ENCODE measurements at places on chromosomes 2 and 18. TPM values are rescaled to one million over a fixed set of nuclear protein-coding genes. Genes with fewer than 3 reads are reported as not detected.

Gene HOXD3
- total RNA-seq = 0.30 TPM

GRCh38 chr2:200048421-200048820, 93.0 kb downstream of the MAIP1 start:
- DNase-seq = no peak

- DNase-seq = no peak
Observed at GRCh38 chr2:242063850-242064249, 194.3 kb downstream of the RTP5 start.

Gene FAM168B
- total RNA-seq = 92.4 TPM

DNA sequence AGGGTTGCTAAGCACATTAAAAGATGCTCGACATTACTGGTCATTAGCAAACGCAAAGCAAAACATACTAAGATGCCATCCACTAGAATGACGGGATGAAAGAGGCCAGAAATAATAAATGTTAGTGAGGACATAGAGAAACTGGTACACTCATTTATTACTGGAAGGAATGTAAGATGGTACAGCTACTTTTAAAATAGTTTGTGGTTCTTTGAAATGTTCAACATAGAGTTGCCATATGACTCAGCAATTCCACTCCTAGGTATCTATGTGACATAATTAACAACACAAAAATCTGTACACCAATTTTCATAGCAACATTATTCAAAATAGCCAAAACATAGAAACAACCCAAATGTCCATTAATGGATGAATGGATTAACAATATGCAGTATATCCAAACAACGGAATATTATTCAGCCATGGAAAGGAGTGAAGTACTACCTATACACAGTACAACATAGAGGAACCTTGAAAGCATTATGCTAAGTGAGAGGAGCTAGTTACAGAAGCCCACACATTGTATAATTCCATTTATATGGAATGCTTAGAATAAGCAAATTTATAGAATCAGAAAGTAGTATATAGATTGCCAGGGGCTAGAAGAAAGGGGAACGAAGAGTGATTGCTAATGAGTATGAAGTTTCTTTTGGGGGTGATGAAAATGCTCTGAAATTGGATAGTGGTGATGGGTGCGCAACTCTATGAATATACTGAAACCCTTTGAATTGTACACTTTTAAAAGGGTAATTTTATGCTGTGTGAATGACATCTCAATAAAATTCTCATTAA, 61.9 kb upstream of the IL1R1 start:
- peak; percentile 89 for DNase-seq

GRCh38 chr2:206859330-206859739, 80.0 kb upstream of the CPO start:
- peak; percentile 12 for DNase-seq

GRCh38 chr2:101817481-101817880, 120.0 kb downstream of the MAP4K4 start:
- DNase-seq = no peak

DNA sequence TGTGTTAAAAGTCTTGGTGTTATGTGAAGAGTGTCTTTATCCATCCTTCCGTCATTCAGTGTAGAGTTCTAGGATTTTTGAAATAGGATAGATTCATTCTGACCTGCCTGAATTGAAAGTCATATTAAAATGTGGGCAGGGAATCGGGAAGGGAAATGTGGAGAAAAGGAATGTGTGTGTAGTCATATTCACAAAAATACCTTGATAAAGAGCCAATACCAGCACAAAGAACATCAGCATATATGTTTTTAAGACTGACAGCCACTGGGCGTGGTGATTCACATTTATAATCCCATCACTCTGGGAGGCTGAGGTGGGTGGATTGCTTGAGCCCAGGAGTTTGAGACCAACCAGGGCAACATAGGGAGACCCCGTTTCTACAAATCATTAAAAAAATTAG, 188.1 kb downstream of the CAMKMT start:
- peak; percentile 55 for DNase-seq

GRCh38 chr2:136116813-136117390, 1.0 kb downstream of the CXCR4 start:
- DNase-seq = no peak

DNA sequence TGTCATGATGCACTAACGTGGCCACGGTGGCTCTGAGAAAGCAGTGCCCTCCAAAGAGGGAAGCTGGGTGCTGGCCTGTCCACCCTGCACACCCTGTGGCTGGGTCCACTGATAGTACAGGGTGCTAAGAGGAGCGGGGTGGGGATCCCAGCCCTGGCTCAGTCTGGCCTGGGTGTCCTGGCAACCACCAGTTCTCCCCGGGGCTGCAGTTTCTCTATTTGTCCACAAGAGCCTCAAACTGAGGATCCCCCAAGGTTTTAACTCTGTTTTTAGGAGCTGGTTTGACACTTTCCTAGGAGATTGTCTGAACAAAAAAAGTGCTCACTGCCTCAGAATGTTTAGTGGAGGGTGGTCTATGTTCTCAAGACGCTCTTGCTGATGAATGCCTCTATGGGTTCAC, 29.0 kb downstream of the EDAR start:
- DNase-seq = no peak

DNA sequence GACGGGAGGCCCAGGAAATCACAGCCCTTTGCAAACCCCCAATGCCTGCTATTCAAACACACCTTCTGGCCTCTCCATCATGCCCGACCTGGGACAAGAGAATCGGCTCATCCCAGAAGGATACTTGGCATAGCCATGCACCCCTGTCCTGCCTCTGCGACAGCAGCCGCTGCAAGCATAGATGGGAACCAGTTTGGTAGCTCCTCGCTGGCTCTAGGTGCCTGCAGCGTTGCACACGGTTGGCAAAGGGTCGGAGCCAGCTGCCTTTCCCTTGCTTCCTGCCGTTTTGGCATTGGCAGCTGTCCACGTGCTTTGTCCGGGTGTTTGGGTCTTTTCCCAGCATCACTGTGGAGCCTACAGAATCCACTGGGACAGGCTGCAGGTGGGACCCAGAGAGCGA, 76.9 kb downstream of the TWIST2 start:
- DNase-seq = no peak

Gene GKN2
- not detected for total RNA-seq

GRCh38 chr2:208036357-208036756, 11.0 kb upstream of the PLEKHM3 start:
- DNase-seq = no peak

DNA sequence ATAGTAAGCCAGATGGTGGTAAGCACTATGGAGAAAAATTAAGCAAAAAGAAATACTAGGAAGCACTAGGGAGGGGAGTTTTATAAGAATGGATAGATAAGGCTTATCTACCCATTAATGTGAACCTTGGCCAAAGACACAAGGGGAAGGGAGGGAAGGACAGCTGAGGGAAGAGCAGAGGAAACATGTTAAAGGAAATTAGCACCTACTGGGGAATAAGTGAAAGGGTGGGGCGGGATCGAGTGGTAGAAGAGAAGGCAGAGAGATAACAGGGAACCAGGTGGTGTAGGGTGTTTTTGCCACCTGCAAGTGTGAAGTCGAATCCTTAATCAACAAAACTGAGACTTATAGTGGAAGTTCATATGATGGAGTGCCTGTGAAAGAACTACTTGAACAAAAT, 1.7 kb downstream of the UNC80 start:
- DNase-seq = no peak

Gene RGPD3
- total RNA-seq = 0.02 TPM

Gene PSMD1
- total RNA-seq = 109 TPM

- no peak for DNase-seq
Observed at GRCh38 chr2:25304826-25305596, 36.7 kb downstream of the DNMT3A start.

DNA sequence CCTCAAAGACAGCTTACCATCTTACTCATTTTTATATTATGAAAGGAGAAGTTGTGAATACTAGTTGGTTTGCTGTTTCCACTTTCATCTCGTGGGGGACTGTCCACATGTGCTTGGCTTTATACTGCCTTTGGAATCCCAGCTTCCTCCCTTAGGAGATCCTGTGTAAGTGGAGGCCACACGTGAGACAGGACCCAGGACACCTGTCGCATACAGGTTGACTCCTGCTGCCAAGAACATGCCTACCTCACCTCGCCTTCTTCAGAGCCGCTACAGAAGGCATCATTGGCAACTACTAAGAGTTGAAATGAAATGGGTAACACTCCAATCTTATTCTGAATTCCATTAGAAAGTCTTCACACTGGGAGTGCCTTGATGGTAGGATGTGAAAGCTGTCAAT, 69.3 kb downstream of the PPP4R1 start:
- no peak for DNase-seq

DNA sequence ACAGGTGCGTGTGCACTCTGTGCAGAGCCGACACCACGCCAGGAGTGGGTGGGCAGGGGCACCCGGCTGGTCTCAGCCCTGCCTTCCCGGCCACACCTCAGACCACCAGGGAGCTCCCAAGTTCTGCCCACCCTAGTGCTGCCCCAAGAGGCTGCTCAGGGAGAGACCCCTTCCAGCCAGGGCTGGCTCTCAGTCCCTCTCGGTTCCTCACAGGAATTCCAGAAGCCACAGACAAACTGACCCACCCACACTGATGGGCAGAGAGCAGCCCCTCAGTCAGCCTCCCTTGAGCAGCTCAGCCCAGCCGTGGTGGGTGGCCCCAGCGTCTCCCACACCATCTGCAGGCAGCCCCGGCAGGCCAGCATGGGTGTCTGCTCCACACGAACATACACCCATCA, 33.8 kb downstream of the GPC1 start:
- DNase-seq = no peak

DNA sequence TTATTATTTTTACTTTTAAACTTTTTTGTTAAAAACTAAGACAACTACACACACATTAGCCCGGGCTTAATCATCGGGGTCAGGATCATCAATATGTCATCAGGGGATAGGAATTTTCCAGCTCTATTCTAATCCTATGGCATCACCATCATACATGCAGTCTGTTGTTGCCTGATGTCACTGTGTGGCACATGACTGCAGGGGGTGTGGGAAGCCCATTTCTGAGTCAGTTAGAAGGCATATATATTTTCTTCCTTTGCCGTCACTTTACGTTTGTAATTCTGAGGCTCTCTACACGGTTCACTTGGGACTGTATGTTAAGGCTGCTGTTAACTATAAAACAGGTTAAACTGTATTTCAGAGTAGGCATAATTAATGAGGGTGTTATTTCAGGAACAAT, 144.4 kb upstream of the ITGA6 start:
- peak; percentile 73 for DNase-seq

DNA sequence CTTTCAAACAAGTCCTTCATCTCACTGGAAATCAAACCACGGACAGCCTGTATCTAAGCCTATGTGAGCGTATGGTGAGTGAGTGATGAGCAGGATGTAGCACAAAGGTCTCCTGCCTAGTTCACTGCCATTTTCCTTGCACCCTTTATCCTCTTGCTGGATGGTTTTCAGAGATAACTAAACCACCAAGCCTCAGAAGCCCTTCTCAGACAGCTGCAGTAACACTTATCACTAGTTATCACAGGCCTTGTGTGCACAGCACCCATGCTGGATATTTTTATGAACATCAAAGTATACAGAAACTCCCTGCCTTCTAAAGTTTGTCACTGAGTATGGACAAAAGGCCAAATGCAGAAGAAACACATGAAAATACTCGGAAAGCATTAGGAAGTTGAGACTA, 69.5 kb downstream of the C1D start:
- no peak for DNase-seq

- DNase-seq = no peak
Observed at GRCh38 chr2:239496700-239497099, 95.9 kb upstream of the HDAC4 start.

GRCh38 chr18:75790796-75791195, 363.3 kb upstream of the SMIM21 start:
- DNase-seq = no peak

- DNase-seq = no peak
Observed at GRCh38 chr2:61718965-61719364, 134.9 kb downstream of the FAM161A start.

- DNase-seq = peak; percentile 82
Observed at GRCh38 chr2:42141687-42142546, 27.2 kb upstream of the EML4 start.

Gene SULT1C4
- total RNA-seq = not detected

Gene OR6B2
- total RNA-seq = not detected

DNA sequence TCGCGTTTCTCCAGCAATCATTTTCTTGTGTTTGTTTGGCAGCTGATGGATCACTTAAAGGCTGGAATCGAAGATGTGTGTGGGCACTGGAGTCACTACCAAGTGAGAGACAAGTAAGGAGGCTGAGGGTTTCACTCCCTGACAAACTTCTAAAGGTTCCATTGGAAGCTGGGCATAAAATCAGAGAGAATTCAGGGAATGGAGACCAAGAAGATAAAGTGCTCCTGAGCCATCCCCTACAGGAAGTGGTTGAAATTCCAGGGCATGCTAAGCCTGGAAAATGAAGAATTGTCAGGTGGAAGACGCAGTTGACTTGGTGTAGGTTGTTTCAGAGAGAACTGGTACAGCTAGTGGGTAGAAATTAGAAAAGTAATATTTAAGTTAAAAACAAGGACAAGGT, 39.1 kb downstream of the SLC9A4 start:
- DNase-seq = no peak

Gene DHRS9
- total RNA-seq = not detected

DNA sequence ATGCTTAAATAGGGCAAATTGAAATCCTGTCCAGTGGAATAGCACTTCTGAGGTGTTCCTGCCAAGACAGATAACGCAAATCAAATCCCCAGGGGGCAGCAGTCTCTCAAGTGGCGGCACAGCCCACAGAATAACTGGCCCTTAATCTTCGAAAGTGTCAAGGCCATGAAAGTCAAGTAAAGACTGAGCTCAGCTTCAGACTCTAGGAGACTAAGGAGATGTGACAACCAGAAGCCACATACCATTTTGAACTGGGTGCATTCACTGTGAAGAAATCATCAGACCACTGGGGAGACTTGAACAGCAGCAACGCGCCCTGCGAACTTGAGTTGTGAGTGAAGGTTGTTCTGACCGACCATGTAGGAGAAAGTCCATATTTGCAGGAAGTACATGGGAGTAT, 66.0 kb upstream of the ASAP2 start:
- DNase-seq = no peak

- DNase-seq = no peak
Observed at GRCh38 chr2:57397550-57398360, 648.9 kb upstream of the VRK2 start.

DNA sequence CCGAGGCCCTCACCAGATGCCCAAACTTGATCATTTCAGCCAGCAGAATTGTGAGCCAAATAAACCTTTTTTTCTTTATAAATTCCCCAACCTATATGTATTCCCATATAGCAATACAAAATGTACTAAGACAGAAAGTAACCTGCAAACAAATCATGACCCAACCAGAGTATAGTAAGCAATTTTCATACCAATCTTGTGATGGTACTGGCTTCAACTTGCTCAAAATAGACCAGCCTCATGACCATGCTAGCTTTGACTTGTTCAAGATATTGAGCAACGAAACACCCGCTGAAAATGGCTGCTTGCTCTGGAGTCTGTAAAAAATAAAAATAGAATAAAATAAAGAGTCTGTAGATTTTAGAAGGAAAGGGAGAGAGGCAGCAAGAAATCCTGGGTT, 97.6 kb downstream of the C1D start:
- no peak for DNase-seq

Data from M059J (cell line).